ENCODE measurements at places on chromosomes 2 and 18.

DNA sequence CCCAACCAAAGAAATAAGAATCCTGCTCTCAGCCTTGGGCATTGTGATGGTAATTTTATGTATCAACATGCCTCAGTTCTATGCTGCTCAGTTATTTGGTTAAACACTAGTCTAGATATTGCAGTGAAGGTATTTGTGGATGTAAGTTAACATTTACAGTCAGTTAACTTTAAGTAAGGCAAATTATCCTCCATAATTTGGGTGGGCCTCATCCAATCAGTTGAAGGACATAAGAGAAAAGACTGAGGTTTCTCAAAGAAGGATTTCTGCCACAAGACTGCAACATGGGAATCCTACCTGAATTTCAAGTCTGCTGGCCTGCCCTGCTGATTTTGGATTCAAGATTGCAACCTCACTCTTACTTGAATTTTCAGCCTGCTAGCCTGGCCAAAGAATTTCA is 975.5 kb upstream of the ACVR2A start:
- DNase-seq, result no peak

- DNase-seq, result no peak
These were observed 23.2 kb upstream of the NPC1 start for GRCh38 chr18:23609390-23610023.

- no peak for DNase-seq
These were observed 234.9 kb upstream of the CDH2 start for GRCh38 chr18:28411806-28412205.

GRCh38 chr2:26704441-26704977 is 12.0 kb downstream of the KCNK3 start:
- no peak for DNase-seq

GRCh38 chr2:28648147-28648546 is 103.5 kb upstream of the PPP1CB start:
- DNase-seq, result no peak

- no peak for DNase-seq
These were observed 202.0 kb downstream of the HRH4 start for GRCh38 chr18:24662412-24662821.

DNA sequence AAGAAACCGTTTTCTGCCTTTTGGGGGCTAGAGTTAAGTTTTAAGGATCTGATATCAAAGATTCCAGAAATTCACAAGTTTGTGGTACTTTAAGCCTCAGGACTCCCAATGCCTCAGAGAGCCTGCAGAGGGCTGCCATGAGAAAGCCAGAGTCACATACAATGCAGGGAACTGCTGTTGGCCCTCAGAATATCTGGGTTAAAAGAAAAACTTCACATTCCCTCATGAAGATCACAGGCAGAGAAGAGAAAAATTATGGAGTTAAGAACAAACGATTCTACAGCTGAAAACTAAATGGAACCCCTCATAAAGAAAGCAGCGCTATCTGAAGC is 39.5 kb downstream of the HDAC4 start:
- no peak for DNase-seq

DNA sequence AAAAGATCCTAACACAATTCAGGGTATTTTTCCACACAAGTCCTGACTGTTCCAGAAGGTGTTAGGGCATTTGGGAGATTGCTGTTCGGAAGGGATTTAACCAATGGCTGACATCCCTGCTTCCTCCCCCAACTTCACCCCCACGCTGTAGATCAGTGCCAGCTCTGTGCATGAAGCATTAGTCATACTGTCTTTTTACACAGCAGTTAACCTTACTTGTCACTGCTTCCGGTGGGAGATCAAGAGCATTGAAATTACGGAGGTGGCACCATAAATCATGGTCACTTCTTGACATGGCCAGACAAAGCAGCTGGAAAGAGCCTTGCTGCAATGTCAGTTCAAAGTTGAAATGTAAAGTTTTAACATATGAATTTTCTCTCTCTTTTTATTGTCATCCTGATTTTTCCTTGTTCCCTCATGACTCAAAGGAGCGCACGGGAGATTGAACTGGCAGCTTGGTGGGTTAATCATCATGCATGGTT is 70.2 kb downstream of the HRH4 start:
- DNase-seq, result no peak

- no peak for DNase-seq
These were observed 1.1 kb upstream of the HOXD9 start for GRCh38 chr2:176121190-176122051.

GRCh38 chr2:132463719-132464118 is 47.1 kb downstream of the GPR39 start:
- DNase-seq, result no peak

GRCh38 chr18:3236470-3236869 is 11.1 kb upstream of the MYL12A start:
- no peak for DNase-seq

- DNase-seq, result peak; percentile 27
These were observed 755 bp downstream of the SPAST start for GRCh38 chr2:32064021-32064601.

DNA sequence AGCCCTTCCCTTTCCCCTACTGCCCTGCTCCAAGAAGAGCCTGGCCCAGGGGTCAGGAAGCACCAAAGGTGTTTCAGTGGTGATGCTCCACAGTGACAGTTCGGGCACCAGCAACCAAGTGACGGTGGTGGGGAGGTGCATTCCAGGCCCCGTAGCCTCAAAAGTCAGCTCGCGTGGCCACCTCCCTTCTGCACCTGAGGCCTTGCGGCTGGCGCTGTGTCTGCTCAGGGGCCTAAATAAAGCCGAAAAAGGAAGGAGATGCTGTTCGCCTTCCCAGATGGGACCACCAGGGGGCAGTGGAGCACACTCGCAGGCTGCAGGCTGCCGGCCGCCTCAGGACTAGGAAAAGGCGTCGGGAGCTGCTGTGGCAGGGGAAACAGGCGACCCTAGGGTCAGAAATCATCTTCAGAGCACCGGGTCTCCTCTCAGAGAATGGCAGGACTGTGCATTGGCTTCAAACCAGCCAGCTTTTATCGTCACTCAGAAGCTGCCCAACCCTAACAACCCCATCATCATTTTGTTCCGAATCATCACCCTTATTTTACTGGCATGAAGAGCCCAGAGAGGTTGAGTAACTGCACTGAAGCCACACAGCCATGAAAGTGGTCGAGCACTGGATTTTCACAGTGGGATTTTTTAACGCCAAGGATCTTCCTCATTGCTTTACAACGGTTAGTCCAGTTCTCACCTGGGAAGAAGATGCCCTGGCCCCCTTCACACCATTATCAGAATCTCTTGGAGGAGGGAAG is 213.0 kb upstream of the CELF4 start:
- DNase-seq, result no peak

- no peak for DNase-seq
These were observed 43.8 kb upstream of the CYP26B1 start for GRCh38 chr2:72191441-72191840.

GRCh38 chr2:201255408-201256033 is 4.8 kb upstream of the CASP8 start:
- DNase-seq, result no peak

GRCh38 chr2:191250400-191250799 is 5.2 kb downstream of the MYO1B start:
- no peak for DNase-seq

DNA sequence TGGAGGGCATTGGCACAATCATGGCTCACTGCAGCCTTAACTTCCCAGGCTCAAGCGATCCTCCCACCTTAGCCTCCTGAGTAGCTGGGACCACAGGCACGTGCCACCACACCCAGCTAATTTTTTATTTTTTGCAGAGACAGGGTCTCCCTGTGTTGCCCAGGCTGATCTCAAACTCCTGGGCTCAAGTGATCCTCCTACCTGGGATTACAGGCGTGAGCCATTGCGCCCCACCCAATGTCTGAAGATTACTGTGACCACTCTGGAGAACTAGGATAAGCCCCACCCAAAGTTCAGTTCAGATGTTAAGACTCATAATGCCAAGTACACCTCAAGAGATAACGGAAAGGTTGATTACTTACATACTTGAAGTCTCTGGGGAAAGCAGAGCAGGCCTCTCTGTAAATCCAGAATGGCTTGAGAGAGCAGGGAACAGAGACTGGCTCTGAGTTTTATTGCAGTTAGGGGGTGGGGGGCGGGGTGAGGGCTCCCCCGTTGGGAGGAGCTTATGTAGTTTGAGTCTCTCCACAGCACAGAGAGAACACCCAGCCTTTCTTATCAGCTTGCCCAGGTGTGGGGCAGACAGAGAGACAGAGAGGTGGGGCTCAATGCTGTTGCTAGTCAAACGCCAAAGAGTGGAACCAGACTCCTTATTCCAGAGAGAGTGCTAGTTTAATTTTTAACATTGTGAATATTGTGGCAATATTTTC is 26.5 kb upstream of the ERICH2 start:
- no peak for DNase-seq

- no peak for DNase-seq
These were observed 17.3 kb downstream of the DGKD start for GRCh38 chr2:233371641-233372040.

GRCh38 chr18:60809937-60810336 is 437.4 kb upstream of the MC4R start:
- no peak for DNase-seq

DNA sequence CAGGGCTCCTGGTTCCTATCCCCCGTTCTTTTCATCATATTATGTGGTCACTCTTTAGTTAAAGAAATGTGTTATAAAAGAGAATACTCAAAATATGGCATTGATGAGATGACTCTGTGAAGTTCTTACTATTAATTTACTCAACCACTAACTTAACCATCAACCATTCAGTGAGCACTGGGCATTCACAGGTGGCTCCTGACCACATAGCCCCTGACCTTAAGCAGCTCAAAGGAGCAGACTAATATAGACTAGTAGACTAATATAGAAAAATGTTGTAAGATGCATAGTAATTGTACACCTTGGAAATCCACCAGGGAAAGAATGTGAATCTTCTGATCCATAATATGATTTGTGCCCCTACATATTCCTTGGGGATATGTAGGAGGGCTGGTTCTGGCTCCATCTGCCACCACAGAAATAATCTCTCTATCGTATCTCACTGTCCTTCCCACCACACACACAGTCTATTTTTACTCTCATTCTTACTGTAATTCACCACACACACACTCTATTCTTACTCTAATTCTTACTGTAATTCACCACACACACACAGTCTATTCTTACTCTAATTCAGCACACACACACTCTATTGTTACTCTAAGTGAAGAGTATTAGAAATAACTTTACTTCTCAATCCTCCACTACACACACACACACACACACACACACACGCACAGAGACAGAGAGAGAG is 188.9 kb upstream of the ITGA4 start:
- no peak for DNase-seq

GRCh38 chr2:159382447-159383028 is 96.0 kb upstream of the WDSUB1 start:
- DNase-seq, result no peak

- DNase-seq, result peak; percentile 40
These were observed at the start of gene EMX1 for GRCh38 chr2:72917138-72917876. EMX1 (plus strand) TSS chr2:72917519; CDS start chr2:72917853, 334 bp downstream.

GRCh38 chr2:200278694-200279316 is 27.7 kb upstream of the SPATS2L start:
- no peak for DNase-seq

DNA sequence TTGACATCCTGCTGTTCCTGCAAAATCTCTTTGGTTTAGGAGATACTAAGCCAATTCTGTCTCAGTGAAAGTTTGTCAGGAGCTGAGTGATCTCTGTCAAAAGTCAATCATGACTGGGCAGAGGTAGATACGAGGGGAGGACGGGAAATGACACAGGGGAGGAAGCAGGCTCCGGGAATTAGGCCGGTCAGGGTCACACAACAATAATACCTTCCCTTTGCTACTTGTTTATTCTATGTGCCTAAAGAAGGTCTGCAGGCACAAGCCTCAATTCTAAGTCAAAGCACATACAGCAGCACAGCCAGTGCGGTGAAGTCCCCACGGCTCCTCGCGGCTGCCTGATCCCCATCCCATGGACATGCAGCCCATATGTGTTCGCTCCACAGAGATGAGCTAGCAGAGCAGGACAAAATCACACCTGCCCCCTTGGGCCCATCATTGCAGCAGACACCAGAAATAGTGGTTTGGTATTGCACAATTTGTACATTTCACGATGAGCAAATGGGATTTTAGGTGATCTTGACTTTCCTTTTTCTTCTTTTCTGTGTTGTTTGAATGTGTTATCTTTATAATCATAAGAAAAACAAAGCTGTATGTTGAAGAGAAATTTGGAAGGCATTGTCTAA is 141.4 kb downstream of the VAPA start:
- DNase-seq, result no peak

- DNase-seq, result no peak
These were observed 1.9 kb downstream of the SCYGR3 start for GRCh38 chr2:227612546-227613271.

GRCh38 chr18:50465211-50466153 is 90.6 kb downstream of the SKA1 start:
- DNase-seq, result no peak

DNA sequence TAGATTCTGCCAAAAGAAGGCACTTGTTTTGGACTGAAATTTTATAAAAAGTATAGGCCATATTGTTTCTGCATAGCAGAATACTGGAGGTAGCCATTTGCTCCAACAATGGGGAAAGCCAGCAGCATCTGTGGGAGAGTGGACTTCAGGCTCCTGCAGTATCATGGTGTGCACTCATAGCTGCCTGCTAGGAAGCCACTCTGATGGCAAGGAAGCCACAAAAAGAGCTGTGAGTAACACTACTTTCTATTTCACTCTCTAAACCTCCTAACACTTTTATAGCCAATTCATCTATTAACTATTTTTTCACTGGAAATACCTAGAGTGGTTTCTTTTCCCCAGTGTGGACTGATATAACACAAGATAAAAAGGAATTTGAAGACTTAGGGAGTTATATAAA is 144.4 kb upstream of the KCNJ3 start:
- no peak for DNase-seq

Measured in CD4-positive, alpha-beta T cell treated with Interleukin-4 for 1 hour (primary cell).